ENCODE measurements at places on chromosomes 5 and 9. TPM values are rescaled to one million over a fixed set of nuclear protein-coding genes. Genes with fewer than 3 reads are reported as not detected.

GRCh38 chr5:148950471-148950863, 112.4 kb downstream of the SH3TC2 start:
- DNase-seq, result no peak

GRCh38 chr5:132962429-132963021, 909 bp downstream of the AFF4 start:
- DNase-seq, result peak; percentile 49

DNA sequence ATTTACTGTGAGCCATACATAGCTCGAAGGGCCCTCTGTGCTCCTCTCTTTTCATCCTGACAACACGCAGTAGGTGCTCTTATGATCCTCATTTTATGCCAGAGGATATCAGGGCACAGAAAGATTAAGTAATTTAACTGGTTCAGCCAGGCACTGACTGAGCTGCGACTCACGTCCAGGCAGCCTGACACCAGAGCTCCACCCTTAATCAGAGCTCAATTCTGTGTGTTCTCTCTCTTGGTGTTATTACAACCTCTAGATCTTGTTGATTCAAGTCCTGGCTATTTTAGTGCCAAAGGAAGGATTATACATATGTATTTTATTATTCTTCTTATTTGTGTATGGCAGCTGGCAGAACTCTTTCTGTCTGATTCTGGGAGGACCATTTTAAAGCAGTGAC, 59.7 kb downstream of the OSMR start:
- DNase-seq, result no peak

GRCh38 chr5:96474073-96474472, 41.0 kb upstream of the PCSK1 start:
- no peak for DNase-seq

- DNase-seq, result no peak
Measured at GRCh38 chr5:56638768-56639238, 176.5 kb upstream of the MAP3K1 start.

DNA sequence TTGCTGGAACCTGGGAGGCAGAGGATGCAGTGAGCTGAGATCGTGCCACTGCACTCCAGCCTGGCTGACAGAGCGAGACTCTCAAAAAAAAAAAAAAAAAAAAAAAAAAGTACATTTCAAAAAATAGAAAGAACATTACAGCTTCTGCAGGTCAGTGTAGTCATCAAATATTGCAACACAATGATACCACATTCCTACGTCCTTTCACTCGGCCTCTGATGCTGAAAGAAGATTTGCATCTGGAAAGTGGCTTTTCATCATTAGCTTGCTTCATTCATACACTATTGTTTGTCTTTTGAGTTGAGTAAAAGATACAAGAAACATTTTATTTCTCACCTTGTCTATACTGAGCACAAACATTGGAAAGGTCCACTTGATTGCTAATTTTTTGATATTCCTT, 59.6 kb upstream of the CPLANE1 start:
- DNase-seq, result no peak

DNA sequence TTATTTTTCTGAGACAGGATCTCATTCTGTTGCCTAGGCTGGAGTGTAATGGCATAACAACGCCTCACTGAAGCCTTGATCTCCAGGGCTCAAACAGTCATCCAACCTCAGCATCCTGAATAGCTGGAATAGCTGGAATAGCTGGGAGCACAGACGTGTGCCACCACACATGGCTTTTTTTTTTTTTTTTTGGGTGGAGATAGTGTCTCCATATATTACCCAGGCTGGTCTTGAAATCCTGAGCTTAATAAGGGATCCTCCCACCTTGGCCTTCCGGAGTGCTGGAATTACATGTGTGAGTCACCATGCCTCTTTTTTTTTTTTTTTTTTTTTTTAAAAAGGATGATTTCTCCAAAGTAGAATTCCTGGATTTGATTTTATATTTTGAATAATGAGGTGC, 60.7 kb downstream of the NSD1 start:
- no peak for DNase-seq

DNA sequence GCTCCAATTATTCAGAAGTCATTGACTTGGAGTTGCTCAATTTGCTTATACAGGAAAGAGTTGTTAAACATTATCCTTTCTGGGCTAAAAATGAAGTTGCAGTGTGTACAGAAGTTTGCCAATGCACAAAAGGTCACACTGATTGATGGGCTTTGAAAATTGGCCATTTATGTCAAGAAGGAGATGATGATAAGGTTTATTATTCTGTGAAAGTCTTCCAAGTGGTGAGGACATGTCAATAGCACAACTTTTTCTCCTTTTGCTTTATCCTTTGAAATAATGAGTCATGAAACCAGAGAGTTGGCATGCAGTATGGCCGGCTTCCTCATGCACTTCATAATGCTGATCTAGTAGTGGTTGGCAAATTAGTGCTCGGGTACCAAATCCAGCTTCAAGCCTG, 848.5 kb upstream of the WWC1 start:
- no peak for DNase-seq

GRCh38 chr5:64214132-64214531, 48.5 kb downstream of the RNF180 start:
- DNase-seq, result no peak

DNA sequence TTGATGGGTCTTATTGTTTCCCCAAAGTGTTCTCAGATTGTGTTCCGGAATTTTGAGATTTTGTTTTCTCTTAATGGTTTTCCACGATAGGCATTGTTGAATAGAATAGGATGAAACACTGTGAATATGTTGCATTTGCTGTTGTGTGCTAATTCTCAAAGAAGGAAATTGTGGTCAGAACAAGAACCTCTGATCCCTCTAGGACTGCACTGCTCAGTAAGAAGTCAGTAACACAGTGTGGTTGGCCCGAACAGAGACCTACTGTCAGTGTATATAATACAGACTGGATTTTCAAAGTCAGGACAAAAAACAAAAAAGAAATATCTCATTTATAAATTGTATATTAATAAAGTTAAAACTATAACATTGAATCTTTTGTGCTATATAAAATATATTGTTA, 494.8 kb downstream of the MAT2B start:
- no peak for DNase-seq

GRCh38 chr5:19986031-19986619, 1.9 kb downstream of the CDH18 start:
- no peak for DNase-seq

ANKRD34B gene
- polyA plus RNA-seq, result 0.59 TPM

PCDHGB2 gene
- 0.21 TPM for polyA plus RNA-seq

IFNK gene
- 0.52 TPM for polyA plus RNA-seq

GMCL2 gene
- under 0.01 TPM for polyA plus RNA-seq

ADAMTS19 gene
- polyA plus RNA-seq, result 0.09 TPM

OR1N1 gene
- not detected for polyA plus RNA-seq

LHX3 gene
- 0.23 TPM for polyA plus RNA-seq
